Activated CD4-positive, alpha-beta T cell treated with anti-CD3 and anti-CD28 coated beads for 48 hours (primary cell): ENCODE measurements at places on chromosomes 6 and 20.
A peak's percentile ranks its signal among the peaks of the same experiment; 100 is the strongest.

DNA sequence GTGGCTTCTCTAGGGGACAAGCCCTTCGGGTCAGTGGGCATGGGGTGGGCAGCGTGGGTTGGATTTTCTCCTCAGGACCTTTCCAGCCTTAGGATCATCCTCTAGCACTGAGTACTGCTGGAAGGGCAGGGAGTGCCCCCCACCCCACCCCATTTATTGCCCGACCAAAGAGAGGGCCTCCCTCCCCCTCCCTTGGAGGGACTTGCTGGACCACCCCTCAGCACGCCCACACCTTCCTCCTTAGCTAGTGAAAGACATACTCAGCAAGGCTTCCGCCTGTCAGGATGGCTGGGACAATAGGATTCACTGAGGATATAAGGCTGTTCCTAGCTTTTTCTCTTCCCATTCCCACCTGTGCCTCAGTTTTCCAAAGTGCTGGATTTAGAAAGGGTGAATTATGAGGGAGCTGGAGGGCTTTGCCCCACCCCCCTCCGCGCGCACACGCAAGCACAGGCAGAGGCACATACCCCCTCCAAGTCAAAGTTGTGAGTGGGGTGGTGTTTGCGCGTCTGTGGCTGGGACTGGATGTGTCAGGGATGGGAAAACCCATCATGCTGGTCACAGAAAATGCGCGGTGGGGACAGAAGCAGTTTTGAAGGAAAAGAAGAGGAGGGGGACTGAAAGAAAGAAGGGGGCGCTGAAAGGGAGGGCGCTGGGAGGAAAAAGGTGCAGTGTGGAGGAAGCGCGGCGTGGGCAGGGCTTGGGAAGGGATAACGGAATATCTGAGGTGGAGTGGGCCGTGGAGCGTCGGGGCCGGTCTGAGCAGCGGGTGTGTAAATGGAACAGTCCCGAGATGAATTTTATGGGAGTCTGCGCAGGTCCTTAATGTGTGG is 693 bp upstream of the SLC29A1 start:
- DNase-seq, result peak; percentile 30

DNA sequence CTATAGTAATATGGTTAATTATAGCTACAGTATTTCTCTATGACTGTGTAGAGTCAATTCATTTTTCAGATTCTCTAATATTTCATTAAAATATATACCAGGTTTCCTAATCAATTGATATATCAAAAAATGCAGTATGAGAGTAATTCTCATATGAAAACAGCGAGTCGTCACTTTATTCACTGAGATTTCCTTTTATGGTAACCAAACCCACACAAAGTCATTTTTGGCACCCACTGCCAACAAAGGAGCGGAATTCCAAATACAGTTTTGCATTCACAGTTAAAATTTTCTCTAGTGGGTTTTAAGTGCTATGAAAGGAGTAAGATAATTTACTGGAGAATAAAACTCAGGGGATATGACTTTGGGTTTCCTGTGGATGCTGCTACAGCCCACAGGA is 163.8 kb downstream of the HIVEP2 start:
- no peak for DNase-seq

GRCh38 chr6:116954938-116955337 is 77.9 kb downstream of the RFX6 start:
- no peak for DNase-seq

DNA sequence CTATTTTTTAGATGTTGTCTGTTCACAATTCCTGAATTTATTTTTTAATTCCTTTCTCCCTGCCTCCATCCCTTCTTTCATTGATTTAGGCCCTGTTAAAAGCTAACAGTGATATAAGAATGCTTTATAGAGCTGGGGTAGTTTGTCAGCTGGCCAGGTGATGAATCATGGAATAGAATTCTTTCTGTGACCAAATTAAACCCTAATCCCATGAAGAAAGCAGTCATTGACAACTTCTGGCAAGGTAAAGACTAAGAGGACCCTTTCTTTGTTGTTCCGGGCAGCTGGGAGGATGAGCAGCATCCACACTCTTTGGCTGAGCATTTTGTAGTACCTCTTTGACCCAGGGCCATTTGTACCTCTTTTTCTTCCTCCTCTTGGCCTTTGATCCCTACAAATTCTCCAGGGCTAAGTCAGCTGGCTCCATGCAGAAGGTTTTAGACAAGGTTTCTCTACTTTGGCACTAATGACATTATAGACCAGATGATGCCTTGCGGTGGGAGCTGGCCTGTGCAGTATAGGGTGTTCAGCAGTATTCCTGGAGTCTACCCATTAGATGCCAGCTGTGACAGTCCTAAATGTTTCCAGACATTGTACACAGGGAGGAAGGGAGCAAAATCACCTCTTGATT is 102.9 kb downstream of the SLX4IP start:
- DNase-seq, result no peak

DNA sequence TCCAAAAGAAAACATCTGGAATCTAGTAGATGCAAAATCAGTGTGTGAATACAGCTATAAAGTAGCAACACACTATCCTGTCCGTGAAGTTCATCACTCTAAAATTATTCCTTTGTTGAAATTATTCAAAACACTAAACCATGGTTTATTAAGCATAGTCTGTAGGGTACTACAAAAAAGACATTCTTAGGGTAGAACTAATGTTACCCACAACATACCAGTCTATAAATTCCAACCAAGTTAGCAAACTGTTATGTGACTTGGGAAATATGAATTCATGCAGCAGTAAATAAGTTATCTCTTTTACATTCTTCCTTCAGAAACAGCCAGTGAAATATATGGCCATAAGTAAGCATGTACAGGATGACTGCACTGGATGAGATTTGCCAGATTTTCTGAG is 580.3 kb upstream of the ADGRB3 start:
- DNase-seq, result no peak

DNA sequence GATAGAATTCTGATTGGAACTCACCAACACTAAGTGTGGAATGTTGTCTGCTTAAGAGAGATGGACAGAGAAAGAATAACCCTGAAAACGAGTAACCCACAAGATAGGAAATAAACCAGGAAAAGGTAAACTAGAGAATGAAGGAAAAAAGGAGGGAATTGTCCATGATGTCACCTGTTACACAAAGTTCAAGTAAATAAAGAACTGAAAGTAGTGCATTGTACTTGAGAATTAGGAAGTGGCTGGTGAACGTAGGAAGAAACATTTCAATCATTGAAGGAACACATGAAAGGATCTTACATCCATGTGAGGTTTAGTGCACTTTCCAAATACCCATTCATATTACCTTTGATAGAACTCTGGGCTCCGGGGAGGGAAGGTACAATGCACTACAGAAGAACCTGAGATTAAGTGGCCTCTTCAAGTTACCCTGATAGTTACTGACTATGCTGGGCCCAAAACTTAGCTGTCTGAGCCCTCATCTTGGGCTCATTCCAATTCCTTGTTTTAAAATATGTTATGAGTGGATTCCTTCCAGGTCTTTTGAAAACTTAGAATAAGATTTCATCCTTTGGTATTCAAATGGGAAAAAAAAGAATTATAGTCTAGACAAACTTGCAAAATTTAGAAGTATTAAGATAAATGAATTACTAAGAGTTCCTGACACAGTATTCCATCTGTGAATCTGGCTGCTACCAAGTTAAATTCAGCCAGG is 1.1 kb upstream of the STX7 start:
- no peak for DNase-seq

DNA sequence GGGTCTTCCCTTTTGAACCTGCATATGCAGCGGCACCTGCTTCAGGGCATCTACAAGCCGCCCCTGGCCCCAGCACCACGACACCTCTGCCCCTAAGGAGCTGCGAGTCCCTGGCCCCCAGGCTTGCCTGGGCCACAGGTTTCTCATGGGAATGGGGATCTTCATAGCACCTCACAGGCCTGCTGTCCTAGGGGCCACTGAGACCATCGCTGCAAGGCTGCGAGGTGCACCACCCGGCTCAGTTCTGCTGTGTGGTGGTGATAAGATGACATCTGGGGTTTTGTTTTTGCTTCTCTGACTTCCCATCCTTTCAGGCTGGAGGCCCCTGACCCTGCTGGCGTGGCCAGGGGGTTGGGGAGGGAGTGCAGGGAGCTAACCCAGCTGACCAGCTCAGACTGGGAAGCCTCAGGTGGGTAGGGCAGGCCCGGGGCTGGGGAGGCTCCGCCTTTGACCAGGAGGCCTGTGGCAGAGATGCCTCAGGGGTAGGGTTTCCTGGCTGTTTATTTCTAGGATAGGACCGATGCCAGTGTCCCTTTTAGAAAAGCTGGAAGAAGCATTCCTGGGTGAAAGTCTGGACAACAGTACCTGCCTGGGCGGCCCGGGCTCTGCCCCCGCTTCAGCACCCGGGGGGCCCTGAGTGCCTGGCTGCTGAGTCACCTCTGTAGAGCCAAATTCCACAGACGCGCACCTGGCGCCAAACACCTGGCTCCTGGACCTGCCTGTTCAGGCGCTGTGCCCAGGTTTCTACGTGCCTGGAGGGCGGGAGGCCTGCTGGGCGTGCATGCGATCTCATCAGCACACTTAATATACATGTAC is 264.7 kb downstream of the DLL1 start:
- no peak for DNase-seq

GRCh38 chr6:134009876-134010275 is 42.5 kb downstream of the SLC2A12 start:
- no peak for DNase-seq

DNA sequence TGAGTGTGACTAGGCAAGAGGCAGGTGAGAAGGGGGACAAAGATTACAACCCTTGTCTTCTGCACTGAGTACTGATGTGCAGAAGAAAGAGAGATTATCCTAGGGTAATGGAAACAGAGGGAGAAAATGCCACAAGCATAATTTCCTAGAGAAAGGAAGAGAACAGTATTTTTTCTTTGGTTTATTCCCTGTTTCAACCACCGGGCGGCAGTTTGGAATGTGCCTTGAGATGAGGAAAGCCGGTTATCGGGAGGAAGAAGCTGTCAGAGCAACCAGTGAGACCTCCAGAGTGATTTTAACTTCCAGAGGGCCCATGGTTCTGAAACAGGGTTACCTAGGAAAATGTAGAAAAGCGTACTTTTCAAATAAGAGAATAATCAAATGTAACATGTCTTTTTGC is 121.4 kb downstream of the REV3L start:
- DNase-seq, result no peak

DNA sequence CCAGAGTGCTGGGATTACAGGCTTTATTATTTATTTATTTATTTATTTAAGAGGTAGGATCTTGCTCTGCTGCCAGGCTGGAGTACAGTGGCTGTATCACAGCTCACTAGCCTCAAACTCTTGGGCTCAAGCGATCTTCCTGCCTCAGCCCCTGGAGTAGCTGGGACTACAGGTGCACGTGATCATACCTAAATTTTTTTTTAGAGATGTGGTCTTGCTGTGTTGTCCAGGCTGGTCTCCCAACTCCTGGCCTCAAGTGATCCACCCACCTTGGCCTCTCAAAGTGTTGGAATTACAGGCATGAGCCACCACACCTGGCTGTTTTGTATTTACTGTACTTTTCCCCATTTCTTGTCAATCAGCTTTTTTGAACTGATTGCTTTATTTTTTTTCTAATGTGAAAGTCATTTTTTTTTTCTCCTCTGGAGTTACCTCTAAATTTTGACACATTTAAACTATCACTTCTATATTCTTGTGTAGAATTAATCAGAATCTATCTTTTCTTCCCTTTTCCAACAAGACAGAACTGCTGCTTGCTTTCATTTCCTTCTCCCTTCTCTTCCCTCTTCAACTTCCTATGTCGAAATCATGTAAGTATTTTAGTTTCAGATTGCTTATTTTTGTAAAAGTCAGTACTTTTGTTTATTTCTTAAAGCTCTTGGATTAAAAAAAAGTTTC is 12.0 kb downstream of the PANK2 start:
- no peak for DNase-seq

DNA sequence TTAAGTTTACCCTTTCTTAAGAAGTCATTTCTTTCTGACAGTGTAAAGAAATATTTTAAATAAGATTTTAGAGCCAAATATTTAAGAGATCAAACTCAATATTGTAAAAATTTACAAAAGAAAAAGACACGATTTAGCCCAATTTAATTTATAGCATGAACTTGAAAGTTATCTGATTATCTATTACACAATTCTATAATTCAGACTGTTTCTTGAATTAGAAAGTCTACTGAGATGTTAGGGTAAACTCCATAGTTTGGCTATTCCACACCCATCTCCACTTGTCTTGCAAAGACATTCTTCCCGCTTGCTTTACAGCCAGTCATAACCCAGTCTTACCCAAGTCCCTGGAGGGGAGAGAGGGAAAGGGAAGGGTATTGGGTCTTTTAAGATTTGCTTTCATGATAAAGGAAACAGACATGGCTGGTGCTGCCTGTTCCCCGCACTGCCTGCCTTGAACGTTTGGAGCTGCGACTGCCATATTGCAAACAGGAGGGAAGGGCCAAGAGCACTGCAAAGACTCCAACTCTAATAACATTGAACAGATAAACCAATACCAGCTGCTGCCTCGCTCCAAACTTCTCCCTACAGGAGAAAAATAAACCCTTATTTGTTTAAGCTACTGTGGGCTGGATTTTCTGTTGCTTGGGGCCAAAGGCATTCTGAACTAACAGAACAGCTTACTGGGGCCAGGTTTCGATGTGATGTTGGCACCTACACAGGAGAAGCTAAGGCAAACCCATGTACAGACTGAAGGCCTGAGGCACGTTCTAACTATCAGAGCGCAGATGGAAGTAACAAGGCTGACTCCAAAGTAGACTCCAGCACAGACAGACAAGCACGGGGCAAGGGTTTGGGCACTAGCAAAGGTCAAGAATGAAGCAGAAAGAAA is 552.3 kb upstream of the JARID2 start:
- no peak for DNase-seq

DNA sequence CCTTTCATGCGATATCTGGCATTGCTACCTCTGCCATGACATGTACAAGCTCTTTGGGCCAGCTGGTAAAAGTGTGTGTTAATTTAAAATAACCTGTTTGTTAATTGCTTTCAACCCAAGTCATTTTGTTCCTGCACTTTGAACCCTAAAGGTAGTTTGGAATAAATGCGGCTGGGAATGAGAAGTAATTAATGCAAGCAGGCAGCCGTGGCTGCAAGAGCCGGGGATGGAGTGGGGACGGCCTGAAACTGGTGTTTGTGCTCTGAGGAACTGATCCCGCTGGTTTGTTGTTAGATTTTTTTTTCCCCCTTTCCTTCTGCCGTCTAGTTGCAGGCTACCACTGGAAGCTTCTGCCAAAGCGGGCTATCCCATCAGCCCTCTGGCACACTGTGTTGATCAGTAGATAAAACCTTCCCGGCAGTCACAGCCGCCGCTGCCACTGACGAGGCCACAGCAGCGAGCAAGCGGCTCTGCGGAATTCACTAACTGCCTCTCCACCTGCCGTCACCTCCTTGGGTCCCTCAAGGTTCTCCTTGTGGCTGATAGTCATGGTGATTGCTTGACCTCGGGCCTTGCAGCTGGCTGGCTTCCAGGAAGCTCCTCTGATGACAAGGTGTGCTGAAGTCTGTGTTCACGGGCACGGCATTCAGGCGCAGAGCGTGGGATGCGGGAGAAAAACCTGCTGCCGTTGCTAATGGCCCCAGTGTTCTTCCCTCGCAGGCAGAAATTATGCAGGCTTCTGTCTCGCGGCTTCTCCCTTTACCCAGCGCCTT is 315.9 kb downstream of the TFAP2A start:
- DNase-seq, result no peak

- no peak for DNase-seq
Measured at GRCh38 chr6:93819189-93819588, 399.8 kb upstream of the EPHA7 start.

GRCh38 chr6:160036790-160037206 is 67.9 kb downstream of the IGF2R start:
- no peak for DNase-seq
